ENCODE measurements at places on chromosomes 7 and 10.

- peak; percentile 23 for DNase-seq
Measured at GRCh38 chr10:34078745-34079470, 736.2 kb downstream of the PARD3 start.

- no peak for DNase-seq
Measured at GRCh38 chr10:129048513-129048912, 418.5 kb upstream of the MGMT start.

- DNase-seq = no peak
Measured at GRCh38 chr10:67990093-67990492, 85.0 kb downstream of the HERC4 start.

DNA sequence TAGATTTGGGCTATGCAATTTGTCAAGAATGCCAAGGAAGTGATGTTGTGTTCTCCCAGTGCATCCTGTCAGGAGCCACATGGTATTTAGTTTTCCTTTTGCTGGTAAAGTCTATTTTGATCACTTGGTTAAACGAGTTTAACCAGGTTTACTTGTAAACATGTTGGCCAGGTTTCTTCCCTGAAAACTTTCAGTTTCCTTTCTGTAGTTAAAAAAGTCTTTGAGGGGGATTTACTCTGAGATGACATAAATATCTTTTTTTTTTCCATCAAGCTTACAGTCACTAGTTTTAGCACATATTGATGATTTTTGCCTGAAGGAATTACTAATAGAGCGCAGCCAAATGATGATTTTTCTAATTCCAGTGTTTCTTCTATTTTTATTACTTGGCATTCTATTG, 320.5 kb downstream of the PHF14 start:
- no peak for DNase-seq

DNA sequence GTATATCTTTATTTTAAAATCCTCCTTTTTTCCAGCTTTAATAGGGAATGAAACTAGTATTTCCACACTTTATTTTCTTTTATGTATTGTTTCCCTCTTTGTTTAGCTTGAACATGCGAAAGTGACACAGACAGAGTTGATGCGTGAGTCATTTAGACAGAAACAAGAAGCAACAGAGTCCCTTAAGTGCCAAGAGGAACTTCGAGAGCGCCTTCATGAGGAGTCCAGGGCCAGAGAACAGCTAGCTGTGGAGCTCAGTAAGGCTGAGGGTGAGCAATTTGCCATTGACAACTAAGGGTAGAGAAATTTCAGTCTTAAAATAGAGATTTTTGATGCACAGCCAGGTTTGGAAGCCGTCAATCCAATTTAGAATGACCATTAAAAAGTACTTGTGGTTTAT, 73.1 kb downstream of the CYP51A1 start:
- DNase-seq = no peak

GRCh38 chr10:47025540-47026300, 114.5 kb downstream of the PTPN20 start:
- no peak for DNase-seq

DNA sequence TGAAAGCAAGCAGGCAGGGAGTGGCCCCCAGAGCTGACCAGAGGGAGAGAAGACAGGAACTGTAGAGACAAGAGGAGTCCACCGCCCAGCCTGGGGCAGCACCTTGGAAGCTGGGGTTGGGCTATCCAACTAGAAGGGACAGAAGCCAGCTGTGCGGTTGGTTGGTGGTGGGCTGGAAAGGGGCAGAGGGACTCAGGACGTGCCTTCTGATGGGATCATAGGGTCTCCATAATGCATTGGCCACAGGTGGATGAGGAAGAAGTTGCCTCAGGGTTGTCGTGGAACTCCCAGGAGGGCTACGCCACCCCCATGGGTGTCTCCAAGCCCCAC, 114.0 kb upstream of the RET start:
- DNase-seq = no peak

GRCh38 chr7:42478717-42479116, 241.7 kb upstream of the GLI3 start:
- no peak for DNase-seq

- no peak for DNase-seq
Measured at GRCh38 chr10:127417686-127418401, 131.3 kb upstream of the NPS start.

- no peak for DNase-seq
Measured at GRCh38 chr7:113873554-113874151, 45.2 kb downstream of the PPP1R3A start.

GRCh38 chr10:6409971-6410643, 170.0 kb downstream of the PRKCQ start:
- peak; percentile 93 for DNase-seq

DNA sequence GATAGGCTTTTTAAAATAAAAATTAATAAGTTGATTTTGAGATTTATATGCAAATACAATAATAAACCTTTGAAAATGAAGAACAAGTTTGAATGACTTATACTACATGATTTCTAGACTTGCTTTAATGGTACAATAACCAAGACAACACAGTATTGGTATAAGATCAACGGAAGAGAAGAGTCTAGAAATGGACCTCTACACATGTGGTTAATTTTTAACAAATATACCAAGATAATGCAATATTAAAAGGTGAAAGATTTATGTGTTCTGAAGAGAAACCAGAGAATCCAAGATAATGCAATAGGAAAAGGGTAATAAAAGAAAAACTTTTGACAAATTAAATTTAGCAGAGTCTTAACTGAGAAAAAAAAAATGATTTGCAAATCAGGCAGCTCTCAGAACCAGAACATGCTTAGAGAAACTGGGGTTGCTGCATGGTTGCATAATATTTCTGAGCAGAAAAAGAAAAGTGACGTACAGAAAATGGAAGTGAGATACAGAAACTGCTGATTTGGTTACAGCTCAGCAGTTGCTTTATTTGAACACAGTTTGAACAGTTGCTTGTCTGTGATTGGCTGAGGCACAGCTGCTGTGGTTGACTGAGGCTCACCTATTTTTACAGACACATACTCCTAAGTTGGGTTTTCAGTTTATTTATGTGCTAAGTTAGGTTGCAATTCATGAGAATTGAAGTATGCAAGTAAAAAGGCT, 365.9 kb downstream of the CRPPA start:
- no peak for DNase-seq

DNA sequence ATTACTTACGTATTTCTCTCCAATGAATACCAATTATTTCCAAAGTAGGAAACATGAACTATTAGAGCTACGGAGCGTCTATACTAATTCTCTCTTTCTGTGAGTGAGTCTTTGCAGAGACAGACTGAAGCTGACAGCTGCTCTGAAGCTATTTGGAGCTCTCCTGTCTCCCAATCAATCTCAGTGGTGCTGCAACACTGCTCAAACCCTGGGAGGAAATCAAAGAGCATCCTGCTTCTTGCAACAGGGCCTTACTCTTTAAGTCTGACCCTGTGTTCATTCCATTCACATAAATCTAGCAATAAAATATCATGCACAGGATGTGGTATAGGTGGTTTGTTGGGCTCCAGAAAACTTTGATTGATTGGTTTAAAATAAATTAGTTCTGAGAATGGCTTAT, 685.7 kb upstream of the IGFBP3 start:
- DNase-seq = peak; percentile 52

- no peak for DNase-seq
Measured at GRCh38 chr7:97096661-97097060, 20.8 kb upstream of the SDHAF3 start.

DNA sequence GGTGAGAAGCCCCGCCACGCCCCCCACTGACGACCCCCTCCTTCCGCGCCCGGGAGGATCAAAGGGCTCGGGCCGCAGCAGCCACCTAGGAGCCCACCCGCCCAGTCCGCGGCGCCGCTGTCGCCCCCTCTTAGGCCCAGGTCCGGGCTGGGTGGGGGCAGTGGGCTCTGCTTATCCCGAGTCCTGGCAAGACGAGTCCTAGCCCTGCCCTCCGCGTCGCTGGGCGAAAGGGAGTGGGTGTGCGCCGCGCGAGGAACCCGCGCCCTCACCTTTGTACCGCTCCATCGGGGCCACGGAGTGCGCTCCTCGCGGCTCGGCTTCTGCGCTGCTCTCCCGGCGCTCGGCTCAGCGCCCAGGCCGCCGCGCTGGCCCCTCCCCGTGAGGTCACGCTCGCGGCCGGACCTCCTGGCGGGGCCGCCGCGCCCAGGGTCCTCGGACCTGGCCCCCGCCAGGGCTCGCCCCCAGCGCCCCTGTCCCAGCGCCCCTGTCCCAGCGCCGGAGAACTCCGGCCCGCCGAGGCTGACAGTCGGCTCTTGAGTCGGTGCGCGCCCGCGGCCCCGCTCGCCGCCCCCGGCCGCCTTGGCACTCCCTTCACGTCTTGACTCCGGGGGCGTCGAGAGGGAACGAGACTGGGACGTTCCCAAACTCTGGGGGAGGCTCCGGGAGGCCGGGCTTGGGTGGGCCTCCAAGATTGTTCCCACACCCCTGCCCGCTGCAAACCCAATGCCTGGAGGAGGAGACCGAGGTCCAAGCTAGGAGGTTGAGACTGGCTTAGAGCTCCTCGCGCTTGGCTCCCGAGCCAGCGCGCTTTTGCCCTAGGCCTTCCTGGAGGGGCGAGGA, at the start of gene AFAP1L2:
Gene AFAP1L2, minus strand, starts transcription at position 332 of the 840 bp plus-strand sequence. Its CDS starts 47 bp downstream, at position 285.
- DNase-seq = peak; percentile 53

Measured in eye (tissue), 1 donor.